ENCODE measurements at places on chromosomes 12 and 14. TPM values are rescaled to one million over a fixed set of nuclear protein-coding genes. Genes with fewer than 3 reads are reported as not detected.

GRCh38 chr14:53967606-53968005, 11.0 kb upstream of the BMP4 start:
- no peak for DNase-seq

The PPP4R4 gene
- total RNA-seq, result 0.44 TPM

The TAS2R46 gene
- total RNA-seq, result 0.81 TPM

- no peak for DNase-seq
These were observed 1581.3 kb upstream of the TMEM132C start for GRCh38 chr12:126685636-126686035.

DNA sequence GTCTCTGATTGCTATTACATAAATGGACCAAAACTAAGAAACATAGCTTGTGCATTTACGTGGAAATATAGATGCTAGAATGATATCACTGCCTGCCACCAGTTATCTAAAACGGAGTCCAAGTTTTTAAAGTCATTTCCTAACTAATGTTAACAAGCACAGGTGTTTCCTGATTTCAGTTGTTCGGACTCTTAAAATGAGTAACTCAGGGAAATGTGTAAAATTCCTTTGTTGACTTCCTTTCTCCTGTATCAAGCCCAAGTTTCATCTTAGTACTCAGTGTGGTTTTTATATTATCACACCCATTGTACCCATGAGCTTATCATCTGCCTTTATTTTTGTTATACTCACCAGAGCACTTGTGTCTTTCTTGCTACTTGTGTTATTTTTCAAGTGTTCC, 13.2 kb upstream of the PRKCH start:
- DNase-seq, result no peak

GRCh38 chr14:93476305-93476704, 45.6 kb downstream of the UNC79 start:
- DNase-seq, result no peak

- DNase-seq, result no peak
These were observed 16.4 kb upstream of the LRP10 start for GRCh38 chr14:22854963-22855724.

GRCh38 chr14:69288011-69288771, 28.2 kb downstream of the GALNT16 start:
- DNase-seq, result peak; percentile 66

GRCh38 chr12:6113691-6114475, 10.6 kb downstream of the VWF start:
- DNase-seq, result no peak

The KCNJ8 gene
- 33.7 TPM for total RNA-seq

GRCh38 chr14:106094654-106095189, 568.3 kb downstream of the TMEM121 start:
- DNase-seq, result no peak

GRCh38 chr14:58815161-58815701, 177.5 kb downstream of the DACT1 start:
- peak; percentile 6 for DNase-seq

- no peak for DNase-seq
These were observed 12.2 kb downstream of the NELL2 start for GRCh38 chr12:44863867-44864266.

- no peak for DNase-seq
These were observed 358.7 kb downstream of the MED13L start for GRCh38 chr12:115918763-115919162.

The HAL gene
- total RNA-seq, result not detected

GRCh38 chr12:111687255-111687654, 1.4 kb downstream of the ACAD10 start:
- DNase-seq, result no peak

GRCh38 chr12:65335021-65335714, 56.7 kb downstream of the MSRB3 start:
- DNase-seq, result no peak

DNA sequence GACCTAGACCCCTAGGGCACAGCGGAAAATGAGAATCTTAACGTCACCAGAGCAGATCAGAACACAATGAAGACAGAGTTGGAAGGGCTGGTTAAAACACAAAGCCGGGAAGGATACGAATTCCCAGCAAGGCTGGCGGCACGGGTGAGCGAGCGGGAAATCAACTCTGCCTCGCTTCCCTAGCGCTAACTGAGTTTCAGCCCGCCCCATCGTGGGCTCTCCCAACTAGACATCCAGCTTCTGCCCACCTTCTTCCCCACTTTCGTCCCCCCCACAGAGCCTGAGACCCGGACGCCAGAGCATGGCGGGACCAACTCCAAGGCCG, 377 bp downstream of the CCNT1 start:
- no peak for DNase-seq

The ADGRD1 gene
- 3.3 TPM for total RNA-seq

- DNase-seq, result no peak
These were observed 202.3 kb downstream of the NELL2 start for GRCh38 chr12:44673811-44674210.

The PPP1R1A gene
- 10.7 TPM for total RNA-seq

The WNT1 gene
- total RNA-seq, result not detected

The MAP1LC3B2 gene
- total RNA-seq, result 0.66 TPM

The PARPBP gene
- total RNA-seq, result 0.67 TPM

The CD163 gene
- total RNA-seq, result 345 TPM

DNA sequence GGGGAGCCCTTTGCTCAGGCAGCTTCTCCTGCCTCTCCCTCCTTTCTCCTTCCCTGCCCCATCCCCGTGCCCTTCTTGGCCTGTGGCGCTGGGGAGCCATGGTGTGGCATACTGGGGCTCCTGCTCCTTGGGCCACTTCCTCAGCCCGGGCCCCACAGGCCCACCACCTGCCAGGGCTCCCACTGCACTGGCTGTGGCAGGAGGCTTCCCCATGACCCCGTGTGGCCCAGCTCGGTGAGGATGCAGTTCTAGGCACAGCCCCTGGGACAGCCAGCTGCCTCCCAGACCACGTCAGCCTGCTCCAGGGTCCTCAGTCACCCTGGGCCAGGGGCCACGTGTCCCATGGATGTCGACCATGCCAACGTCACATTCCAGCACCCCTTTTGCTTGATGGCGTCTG, 13.0 kb upstream of the AMN start:
- no peak for DNase-seq

The FKBP11 gene
- total RNA-seq, result 49.7 TPM

DNA sequence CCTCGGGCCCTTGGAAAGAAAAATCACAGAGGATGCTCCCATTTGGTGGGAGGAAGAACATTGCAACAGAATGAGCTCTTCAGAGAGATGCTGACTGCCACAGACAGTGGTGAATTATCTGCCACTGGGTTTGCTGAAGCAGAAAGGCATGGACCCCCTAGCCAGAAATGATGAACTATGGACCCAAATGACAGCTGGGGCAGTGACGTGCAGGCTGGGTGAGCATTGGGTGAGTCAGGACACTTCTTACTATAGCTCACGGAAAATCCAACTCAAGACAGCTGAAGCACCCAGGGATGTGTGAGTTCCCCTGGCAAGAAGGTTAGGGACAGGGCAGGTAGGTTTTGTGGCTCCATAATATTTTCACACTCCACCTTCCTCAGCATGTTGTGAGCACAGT, 993.2 kb downstream of the BCL11B start:
- no peak for DNase-seq

DNA sequence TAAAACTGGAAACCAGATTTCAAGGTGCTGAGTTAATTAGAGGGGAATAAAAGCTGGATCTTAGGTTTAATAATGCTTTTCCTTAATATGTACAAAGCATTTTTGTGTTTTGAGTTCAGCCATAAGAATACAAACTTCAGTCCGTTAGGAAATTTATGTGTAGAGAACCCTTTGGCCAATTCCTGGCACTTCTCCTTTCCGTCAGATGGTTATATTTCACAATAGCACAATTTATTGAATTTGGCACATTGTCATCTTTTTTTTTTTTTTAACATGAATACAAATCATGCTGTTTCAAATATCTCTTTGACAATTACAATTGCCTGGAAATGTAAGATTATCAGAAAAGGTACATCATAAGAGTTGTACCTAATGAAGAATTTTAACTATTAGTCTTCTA, 56.2 kb upstream of the DDHD1 start:
- no peak for DNase-seq

GRCh38 chr12:62848418-62848817, 86.5 kb downstream of the PPM1H start:
- no peak for DNase-seq

The RIMBP2 gene
- not detected for total RNA-seq

- DNase-seq, result no peak
These were observed 58.4 kb upstream of the SAV1 start for GRCh38 chr14:50726372-50727107.

The ARHGEF25 gene
- 13.9 TPM for total RNA-seq

- no peak for DNase-seq
These were observed 6.6 kb upstream of the CYP46A1 start for GRCh38 chr14:99677231-99678140.

Measured in adrenal gland (tissue), 19 donors.